ENCODE measurements at places on chromosomes 7 and 10.

DNA sequence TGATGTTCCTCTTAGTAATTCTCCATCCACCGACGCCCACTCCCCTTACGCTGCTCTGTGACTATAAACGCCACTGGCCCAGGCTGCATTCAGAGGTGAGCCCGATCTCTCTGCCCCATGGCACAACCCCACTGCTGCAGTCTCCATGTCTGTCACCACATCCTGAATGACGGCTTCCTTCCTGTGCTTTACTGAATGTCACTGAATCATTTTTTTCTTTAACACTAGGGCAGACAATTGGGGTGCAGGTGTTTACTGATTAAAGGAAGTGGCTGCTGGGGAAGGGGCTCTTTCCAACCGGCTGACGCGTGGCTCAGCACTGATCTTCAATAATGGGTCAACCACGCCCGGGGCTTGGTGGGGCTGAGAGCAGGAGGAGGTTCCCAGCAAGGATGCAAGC is 208.3 kb downstream of the USP6NL start:
- H3K4me3 ChIP-seq = peak overlapping the region; percentile 69
- no peak for DNase-seq
- no peaks in the 10 kb centered on the region for H3K27me3 ChIP-seq
- no peaks in the 10 kb centered on the region for H3K36me3 ChIP-seq
- H3K27ac ChIP-seq = peak overlapping the region; percentile 74
- peaks cover 60% of the 10 kb centered on the region for H3K4me1 ChIP-seq

GRCh38 chr7:6290319-6290741 is 17.9 kb upstream of the CYTH3 start:
- no peaks in the 10 kb centered on the region for H3K4me1 ChIP-seq
- no peaks in the 10 kb centered on the region for H3K36me3 ChIP-seq
- no peak overlapping the region for H3K4me3 ChIP-seq
- peaks cover 3% of the 10 kb centered on the region for H3K27me3 ChIP-seq
- H3K27ac ChIP-seq = no peak overlapping the region

DNA sequence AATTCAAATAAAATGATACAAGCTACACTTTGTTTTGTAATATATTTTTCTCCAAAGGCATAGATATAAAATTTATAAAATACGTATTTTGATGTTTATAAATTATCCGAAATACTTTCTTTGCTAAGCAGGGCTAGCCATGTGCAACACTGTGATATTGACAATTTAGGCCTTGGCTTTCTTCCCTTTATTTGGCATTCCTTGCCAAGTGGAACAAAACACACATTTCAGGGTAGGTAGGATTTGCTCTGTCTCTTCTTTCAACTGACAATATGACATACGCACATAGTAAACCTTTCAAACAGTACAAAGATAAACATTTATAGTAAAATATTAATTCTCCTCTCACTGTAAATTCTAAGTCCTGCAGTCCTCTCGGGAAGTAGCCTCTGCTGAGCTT is 103.3 kb upstream of the POT1 start:
- no peak overlapping the region for H3K27ac ChIP-seq
- DNase-seq = no peak
- H3K27me3 ChIP-seq = no peaks in the 10 kb centered on the region
- H3K4me3 ChIP-seq = no peak overlapping the region

GRCh38 chr10:78756604-78757343 is 312.0 kb upstream of the ZMIZ1 start:
- no peak overlapping the region for H3K27ac ChIP-seq
- H3K4me1 ChIP-seq = no peaks in the 10 kb centered on the region
- H3K27me3 ChIP-seq = peaks cover 22% of the 10 kb centered on the region
- no peak for DNase-seq
- H3K36me3 ChIP-seq = no peaks in the 10 kb centered on the region

GRCh38 chr7:22394739-22395138 is 37.8 kb upstream of the RAPGEF5 start:
- no peak overlapping the region for H3K4me3 ChIP-seq
- H3K27ac ChIP-seq = no peak overlapping the region
- peaks cover 16% of the 10 kb centered on the region for H3K27me3 ChIP-seq

GRCh38 chr7:107012691-107013090 is 31.8 kb upstream of the PRKAR2B start:
- peaks cover 2% of the 10 kb centered on the region for H3K27me3 ChIP-seq
- no peak for DNase-seq
- no peaks in the 10 kb centered on the region for H3K36me3 ChIP-seq
- H3K27ac ChIP-seq = no peak overlapping the region
- no peaks in the 10 kb centered on the region for H3K4me1 ChIP-seq

DNA sequence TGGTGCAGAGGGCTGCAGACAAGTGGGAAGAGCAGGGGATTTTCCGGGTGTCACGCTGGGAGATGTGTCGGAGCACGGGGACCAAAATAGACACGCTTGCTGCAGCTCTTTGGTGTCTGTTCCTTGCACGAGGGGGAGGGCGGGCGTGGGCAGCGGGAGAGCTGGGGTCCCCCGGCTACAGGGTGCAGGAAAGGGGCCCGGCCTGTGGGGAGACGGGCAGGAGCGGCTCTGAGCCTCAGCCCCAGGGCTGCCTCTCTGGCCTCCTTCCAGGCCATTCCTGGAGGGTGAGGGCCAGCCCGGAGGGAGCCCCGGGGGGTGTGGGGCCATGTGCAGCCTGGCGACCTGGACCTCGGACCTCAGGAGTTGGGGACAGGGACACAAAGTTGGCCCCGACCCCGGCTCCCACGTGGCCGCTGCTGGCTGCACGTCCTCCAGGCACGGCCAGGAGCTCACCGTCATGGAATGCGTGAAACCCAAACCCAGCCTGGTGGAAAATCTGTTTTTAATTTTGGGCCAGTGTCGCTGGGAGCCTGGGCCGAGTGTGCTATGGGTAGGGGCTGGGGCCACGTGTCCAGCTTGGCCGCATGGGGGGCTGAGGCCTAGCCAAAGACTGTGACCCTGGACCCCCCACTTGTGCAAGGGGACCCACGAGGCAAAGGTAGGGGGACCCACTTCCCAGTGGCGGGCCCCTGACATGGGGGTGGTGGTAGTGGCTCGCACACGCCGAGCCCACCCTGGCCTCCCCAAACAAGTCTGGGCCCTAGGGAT is 6.6 kb downstream of the TTYH3 start:
- no peak for DNase-seq
- no peaks in the 10 kb centered on the region for H3K27me3 ChIP-seq
- H3K4me3 ChIP-seq = no peak overlapping the region
- H3K36me3 ChIP-seq = peaks cover 2% of the 10 kb centered on the region
- peaks cover 62% of the 10 kb centered on the region for H3K4me1 ChIP-seq
- no peak overlapping the region for H3K27ac ChIP-seq

DNA sequence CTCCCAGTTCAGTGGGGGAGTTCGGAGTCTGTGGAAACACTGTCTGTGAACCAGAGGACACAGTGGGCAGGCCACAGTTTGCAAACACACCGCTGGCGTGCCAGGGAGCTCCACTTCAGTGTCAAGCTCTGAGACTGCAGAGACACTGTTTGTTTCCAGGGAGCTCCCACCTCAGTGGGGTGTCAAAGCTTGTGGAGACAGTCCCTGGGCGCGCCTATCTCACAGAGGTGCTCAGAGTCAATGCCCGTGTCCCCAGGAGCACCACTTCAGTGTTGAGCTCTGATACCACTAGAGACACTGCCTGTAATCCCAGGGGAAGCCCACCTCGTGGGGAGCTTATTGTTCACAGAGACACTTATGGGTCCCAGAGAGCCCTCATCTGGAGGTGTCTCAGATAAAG is 4.3 kb downstream of the MYO1G start:
- no peaks in the 10 kb centered on the region for H3K27me3 ChIP-seq
- H3K4me1 ChIP-seq = peaks cover 40% of the 10 kb centered on the region
- H3K27ac ChIP-seq = peak overlapping the region; percentile 66
- no peak overlapping the region for H3K4me3 ChIP-seq

DNA sequence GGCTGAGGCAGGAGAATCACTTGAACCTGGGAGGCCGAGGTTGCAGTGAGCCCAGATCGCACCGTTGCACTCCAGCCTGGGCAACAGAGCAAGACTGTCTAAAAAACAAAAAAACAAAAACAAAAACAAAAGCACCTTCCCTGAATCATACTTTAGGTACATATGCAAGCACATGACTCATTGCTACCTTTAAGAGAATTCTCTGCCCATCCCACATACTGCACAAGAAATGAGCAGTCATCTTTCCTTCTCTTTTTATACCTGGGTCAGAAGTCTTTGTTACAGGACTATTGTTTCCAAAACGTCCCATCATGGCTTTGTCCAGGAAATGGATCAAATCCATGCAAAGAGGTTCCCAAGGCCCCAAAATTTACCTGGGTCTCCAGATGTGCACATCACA is 21.5 kb upstream of the AKR1B10 start:
- no peak overlapping the region for H3K27ac ChIP-seq
- no peaks in the 10 kb centered on the region for H3K4me1 ChIP-seq

- H3K36me3 ChIP-seq = no peaks in the 10 kb centered on the region
- H3K27me3 ChIP-seq = peaks cover 11% of the 10 kb centered on the region
- H3K4me3 ChIP-seq = no peak overlapping the region
- no peaks in the 10 kb centered on the region for H3K4me1 ChIP-seq
- H3K27ac ChIP-seq = no peak overlapping the region
Observed at GRCh38 chr10:71038921-71039320, 150.6 kb upstream of the PCBD1 start.

DNA sequence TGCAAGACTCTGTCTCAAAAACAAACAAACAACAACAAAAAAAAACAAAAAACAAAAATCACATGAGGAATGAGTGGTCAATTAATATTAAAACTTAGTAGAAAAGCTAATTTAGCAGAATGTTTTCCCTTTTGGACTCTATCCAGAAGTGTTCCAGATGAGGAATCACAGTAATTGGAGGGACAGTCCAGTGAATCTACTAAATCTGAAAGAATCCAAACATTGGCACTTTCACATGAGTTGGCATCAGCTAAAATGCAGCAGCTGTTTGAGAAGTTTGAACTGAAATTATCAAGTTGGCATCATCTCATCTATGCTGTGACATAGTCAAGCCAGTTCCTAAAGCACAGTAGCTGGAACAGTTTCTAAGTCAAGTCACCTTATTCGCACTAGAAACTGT is 367.8 kb downstream of the PPP1R3A start:
- no peak overlapping the region for H3K27ac ChIP-seq
- H3K4me3 ChIP-seq = no peak overlapping the region
- H3K27me3 ChIP-seq = no peaks in the 10 kb centered on the region
- no peak for DNase-seq
- no peaks in the 10 kb centered on the region for H3K4me1 ChIP-seq

GRCh38 chr10:77768039-77768438 is 130.4 kb upstream of the KCNMA1 start:
- no peaks in the 10 kb centered on the region for H3K36me3 ChIP-seq
- DNase-seq = no peak
- H3K27me3 ChIP-seq = peaks cover 2% of the 10 kb centered on the region
- no peaks in the 10 kb centered on the region for H3K4me1 ChIP-seq
- H3K27ac ChIP-seq = no peak overlapping the region

- DNase-seq = no peak
- peaks cover 13% of the 10 kb centered on the region for H3K27me3 ChIP-seq
- H3K36me3 ChIP-seq = no peaks in the 10 kb centered on the region
- H3K4me3 ChIP-seq = no peak overlapping the region
Observed at GRCh38 chr10:70267161-70267933, 16.5 kb downstream of the NPFFR1 start.

DNA sequence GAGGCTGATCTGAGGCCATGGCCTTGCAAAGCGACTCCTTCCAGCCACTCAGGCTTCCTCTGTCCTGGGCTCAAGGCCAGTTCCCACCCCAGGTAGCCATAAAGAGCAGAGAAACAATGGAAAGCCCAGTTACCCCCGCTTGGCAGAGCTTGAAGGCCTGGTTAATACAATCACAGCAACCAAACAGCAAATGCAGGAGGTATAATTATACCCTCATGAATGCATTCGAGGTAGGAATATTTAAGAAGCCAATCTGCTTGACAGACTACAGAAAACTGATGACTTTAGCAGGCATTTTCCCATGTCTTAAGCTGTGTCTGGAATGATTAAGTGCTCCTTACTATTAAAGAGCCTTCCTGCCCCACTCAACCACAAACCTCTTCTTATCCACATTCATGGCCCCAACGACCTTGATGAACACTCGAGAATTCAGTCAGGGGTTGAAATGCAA is 114.1 kb upstream of the MACROH2A2 start:
- no peak overlapping the region for H3K27ac ChIP-seq
- no peaks in the 10 kb centered on the region for H3K4me1 ChIP-seq
- H3K36me3 ChIP-seq = no peaks in the 10 kb centered on the region
- H3K4me3 ChIP-seq = no peak overlapping the region
- H3K27me3 ChIP-seq = no peaks in the 10 kb centered on the region
- DNase-seq = no peak

DNA sequence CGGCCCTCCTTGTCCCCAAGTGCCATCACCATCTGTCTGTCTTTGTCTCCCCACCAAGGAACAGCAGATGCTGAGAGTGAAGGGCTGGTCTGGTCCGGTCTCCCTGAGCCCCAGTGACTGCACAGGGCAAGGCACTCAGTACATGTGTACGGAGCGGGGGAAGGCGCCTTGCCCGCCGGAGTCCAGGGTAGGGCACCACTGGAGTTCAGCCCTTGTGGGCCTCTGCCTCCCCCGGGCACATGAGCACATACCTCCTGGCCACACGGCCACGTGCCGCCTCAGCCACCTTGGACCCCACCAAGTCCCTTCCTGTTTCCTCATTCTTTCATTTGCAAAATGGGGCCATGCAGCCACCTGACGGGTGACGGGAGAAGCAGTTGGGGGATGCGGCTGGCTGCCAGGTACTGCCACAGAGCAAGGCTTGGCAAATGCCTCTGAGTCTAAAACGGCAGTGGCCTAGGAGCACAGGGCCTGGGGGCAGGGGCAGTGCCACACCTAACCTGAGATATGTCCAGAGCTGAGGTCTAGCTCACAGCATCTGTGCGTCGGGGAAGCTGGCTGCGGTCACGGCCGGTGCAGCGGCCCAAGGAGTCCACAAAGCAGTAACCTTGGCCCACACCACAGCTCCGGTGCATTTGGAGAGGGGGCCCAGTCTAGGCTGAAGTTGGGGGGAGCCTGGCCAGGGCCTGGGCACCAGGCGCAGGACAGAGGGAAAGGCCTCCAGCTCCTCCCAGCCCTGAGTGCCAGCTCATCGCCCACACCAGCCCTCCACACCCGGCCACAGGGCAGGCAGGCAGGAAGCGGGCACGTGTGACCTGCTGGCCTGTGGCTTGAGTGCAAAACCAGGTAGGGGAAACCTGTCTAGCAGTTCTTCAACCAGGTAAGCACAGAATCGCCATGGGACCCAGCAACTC is 5.2 kb downstream of the ADAP1 start:
- no peak for DNase-seq
- peaks cover 22% of the 10 kb centered on the region for H3K4me1 ChIP-seq
- H3K27ac ChIP-seq = no peak overlapping the region

DNA sequence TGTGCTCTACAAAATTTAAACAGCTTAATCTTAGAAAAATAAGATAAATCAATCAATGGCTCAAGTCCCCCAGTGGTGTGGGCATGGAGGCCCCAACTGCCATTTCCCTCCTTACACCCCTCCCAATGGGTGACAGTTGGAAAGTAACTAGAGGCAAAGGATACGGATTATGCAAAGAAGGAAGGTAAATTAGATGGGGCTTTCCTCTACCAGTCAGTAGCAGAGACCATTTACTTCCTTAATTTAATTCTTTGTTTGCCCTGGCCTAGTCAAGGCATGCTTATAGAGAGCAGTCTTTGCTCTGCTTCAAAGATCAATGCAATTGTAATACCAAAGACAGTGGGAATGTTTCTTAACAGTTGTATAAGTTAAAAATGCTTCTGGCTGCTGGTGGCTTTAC is 63.3 kb upstream of the PAPSS2 start:
- H3K4me1 ChIP-seq = peaks cover 12% of the 10 kb centered on the region
- peaks cover 2% of the 10 kb centered on the region for H3K27me3 ChIP-seq
- DNase-seq = no peak
- H3K4me3 ChIP-seq = no peak overlapping the region
- no peaks in the 10 kb centered on the region for H3K36me3 ChIP-seq

Data from activated B cell treated with CpG ODN at 0.5 μM for 24 hours (primary cell).